ENCODE measurements at places on chromosomes 2 and 18.

DNA sequence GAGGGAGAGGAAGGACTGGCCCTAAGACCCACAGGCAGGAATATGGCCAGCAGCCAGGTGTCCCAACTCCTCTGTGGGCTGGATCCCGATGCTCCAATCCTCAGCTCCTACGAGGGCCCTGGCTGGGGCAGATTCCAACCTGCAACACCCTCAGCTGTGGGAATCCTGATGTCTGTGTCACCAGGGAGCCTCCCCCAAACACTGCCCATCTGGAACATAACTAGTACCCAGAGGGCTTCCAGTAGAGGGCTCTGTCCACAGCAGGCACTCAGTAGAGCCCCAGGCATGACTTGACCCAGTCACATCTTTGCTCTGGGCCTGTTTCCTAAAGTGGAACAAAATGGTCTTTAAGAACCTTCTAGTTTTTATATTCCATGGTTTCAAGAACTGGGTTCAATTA, 20.6 kb upstream of the LOXHD1 start:
- no peak for DNase-seq
- no peak overlapping the region for H3K4me3 ChIP-seq
- peaks cover 16% of the 10 kb centered on the region for H3K27me3 ChIP-seq
- no peak overlapping the region for H3K27ac ChIP-seq
- H3K36me3 ChIP-seq, result no peaks in the 10 kb centered on the region

GRCh38 chr2:106192752-106193689, 1.1 kb downstream of the UXS1 start:
- peaks cover 58% of the 10 kb centered on the region for H3K4me1 ChIP-seq
- peaks cover 39% of the 10 kb centered on the region for H3K36me3 ChIP-seq
- H3K27me3 ChIP-seq, result no peaks in the 10 kb centered on the region
- peak overlapping the region; percentile 88 for H3K4me3 ChIP-seq
- peak overlapping the region; percentile 92 for H3K27ac ChIP-seq

GRCh38 chr2:216312441-216312840, 59.8 kb downstream of the MARCHF4 start:
- no peaks in the 10 kb centered on the region for H3K27me3 ChIP-seq
- H3K4me3 ChIP-seq, result no peak overlapping the region
- DNase-seq, result no peak
- no peaks in the 10 kb centered on the region for H3K4me1 ChIP-seq
- no peak overlapping the region for H3K27ac ChIP-seq

GRCh38 chr2:165827016-165827920, 33.2 kb upstream of the GALNT3 start:
- no peak overlapping the region for H3K4me3 ChIP-seq
- DNase-seq, result no peak
- peaks cover 7% of the 10 kb centered on the region for H3K27me3 ChIP-seq
- no peaks in the 10 kb centered on the region for H3K4me1 ChIP-seq
- no peaks in the 10 kb centered on the region for H3K36me3 ChIP-seq

GRCh38 chr2:171592036-171592555, 69.8 kb downstream of the CYBRD1 start:
- H3K4me1 ChIP-seq, result no peaks in the 10 kb centered on the region
- no peaks in the 10 kb centered on the region for H3K36me3 ChIP-seq
- no peak overlapping the region for H3K27ac ChIP-seq

DNA sequence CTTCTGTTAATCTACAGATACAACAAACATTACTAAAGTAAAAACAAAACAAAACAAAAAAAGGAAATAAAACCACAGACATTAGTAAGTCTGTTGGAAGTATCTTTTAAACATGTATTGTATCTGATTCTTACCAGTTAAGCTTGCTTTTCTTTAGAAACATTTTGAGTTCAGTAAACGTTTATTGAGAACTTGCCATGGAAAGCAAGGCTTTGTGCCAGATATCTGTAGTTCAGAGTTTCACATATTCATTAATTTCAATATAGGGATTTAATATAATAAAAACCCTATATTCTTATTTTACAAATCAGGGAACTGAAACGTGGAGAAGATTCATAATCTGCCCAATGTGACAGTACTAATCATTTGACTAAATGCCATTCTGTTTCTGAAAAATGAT, 1101.0 kb upstream of the GYPC start:
- H3K27ac ChIP-seq, result no peak overlapping the region
- no peak overlapping the region for H3K4me3 ChIP-seq
- H3K36me3 ChIP-seq, result no peaks in the 10 kb centered on the region
- H3K4me1 ChIP-seq, result no peaks in the 10 kb centered on the region
- no peaks in the 10 kb centered on the region for H3K27me3 ChIP-seq

- no peak overlapping the region for H3K4me3 ChIP-seq
- no peaks in the 10 kb centered on the region for H3K4me1 ChIP-seq
- no peak for DNase-seq
- H3K36me3 ChIP-seq, result no peaks in the 10 kb centered on the region
- no peaks in the 10 kb centered on the region for H3K27me3 ChIP-seq
These were observed 163.3 kb downstream of the LRRC30 start for GRCh38 chr18:7394050-7394659.

DNA sequence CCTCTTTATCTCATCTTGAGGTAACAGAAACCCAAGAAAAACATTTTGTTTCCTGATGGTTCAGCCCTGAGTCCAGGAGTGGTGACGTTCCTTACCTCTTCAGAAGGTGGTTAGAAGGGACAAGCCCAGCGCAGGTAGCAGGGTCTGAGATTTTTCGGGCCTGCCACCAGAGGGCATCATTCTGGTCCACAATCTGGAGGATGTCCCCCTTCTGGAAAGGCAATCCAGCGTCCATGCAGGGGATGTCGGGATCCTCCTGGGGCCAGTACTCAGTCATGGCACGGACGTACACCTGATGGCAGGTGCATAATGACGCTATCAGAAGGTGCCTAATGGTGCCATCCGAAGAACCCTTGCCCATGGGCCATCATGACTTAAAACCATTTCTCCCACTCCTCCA, 17.7 kb downstream of the MPP4 start:
- no peaks in the 10 kb centered on the region for H3K36me3 ChIP-seq
- H3K27ac ChIP-seq, result no peak overlapping the region
- no peak for DNase-seq
- H3K4me3 ChIP-seq, result no peak overlapping the region
- H3K27me3 ChIP-seq, result peaks cover 10% of the 10 kb centered on the region

DNA sequence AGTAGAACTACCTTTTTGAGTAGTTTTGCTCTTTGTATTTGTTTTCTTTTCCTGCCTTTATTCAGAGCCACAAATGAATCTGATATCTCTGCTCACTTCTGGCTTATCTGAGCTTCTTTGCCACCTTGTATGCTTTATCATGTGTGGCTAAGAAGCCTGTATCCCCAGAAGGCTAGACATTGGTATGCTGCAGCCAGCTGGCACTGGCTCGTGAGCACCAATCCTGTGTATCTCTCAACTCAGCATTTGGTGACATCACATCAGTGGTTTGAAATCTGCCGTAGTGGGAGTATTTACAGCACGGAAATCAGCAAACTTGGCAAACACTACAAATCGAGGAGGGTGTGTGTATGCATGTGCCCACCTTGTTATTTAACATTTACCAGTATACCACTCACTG, 183.7 kb upstream of the LHCGR start:
- H3K36me3 ChIP-seq, result no peaks in the 10 kb centered on the region
- H3K4me1 ChIP-seq, result no peaks in the 10 kb centered on the region
- H3K4me3 ChIP-seq, result no peak overlapping the region
- H3K27ac ChIP-seq, result no peak overlapping the region

DNA sequence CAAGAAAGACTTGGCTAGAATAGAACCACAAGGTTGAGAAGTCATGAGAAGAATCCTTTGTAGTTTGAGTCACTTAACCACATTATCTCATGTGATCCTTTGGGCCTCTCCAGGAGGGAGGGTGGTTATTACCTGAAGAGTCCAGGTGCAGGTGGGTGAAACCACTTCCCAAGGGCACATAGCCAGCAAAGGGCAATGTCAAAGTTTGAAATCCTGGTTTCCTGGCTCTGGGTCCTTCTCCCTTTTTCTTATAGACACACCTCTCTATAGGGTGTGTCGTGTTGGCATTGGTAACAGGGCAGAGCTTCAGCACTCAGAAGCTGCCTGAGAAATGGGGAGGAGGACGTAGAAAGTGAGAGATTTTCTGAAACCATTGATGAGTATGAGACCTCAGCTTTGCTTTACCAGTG, 137.9 kb downstream of the MGAT5 start:
- no peak overlapping the region for H3K27ac ChIP-seq
- peaks cover 36% of the 10 kb centered on the region for H3K36me3 ChIP-seq
- H3K4me1 ChIP-seq, result peaks cover 33% of the 10 kb centered on the region
- H3K27me3 ChIP-seq, result no peaks in the 10 kb centered on the region

GRCh38 chr2:40169430-40169829, 282.5 kb downstream of the SLC8A1 start:
- H3K4me3 ChIP-seq, result no peak overlapping the region
- no peaks in the 10 kb centered on the region for H3K4me1 ChIP-seq
- no peak overlapping the region for H3K27ac ChIP-seq
- no peaks in the 10 kb centered on the region for H3K36me3 ChIP-seq
- DNase-seq, result no peak
- no peaks in the 10 kb centered on the region for H3K27me3 ChIP-seq

GRCh38 chr2:168666339-168666738, 136.1 kb upstream of the NOSTRIN start:
- peaks cover 43% of the 10 kb centered on the region for H3K4me1 ChIP-seq
- peaks cover 5% of the 10 kb centered on the region for H3K36me3 ChIP-seq
- no peak overlapping the region for H3K4me3 ChIP-seq

DNA sequence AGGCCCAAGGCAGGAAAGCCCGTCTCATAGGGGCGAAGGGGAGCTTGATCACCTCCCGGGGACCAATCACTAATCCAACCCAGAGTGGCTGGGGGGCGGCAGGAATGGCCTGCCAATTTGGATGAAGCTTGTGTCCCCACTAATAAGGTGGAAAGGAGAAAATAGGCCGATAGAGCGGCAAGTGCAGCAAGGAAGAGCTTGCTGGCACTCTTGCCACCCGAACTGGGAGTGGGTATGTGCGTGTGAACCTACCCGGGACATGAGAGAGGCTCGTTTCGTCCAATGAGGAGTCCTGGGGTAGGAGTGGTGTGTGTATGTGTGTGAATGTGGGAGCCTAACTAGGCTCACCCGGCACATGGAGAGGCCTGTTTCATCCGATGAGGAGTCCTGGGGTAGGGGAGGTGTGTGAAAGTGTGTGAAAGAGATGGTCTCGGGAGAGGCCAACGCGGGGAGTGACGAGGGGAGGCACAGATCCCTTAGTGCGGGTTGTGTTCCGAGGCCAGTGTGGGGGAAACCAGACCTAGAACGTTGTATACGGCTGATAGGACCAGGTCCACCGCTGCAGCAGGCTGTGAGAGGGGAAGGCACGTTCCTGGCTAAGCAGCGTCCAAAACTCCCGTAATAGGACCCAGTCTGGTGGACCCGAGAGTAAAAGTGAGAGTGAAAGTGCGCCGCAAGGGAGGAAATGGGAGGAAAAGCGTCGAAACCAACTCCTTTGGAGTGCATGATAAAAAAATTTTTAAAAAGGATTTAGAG, 47.1 kb upstream of the SELENOI start:
- H3K4me3 ChIP-seq, result no peak overlapping the region
- no peaks in the 10 kb centered on the region for H3K36me3 ChIP-seq
- H3K27me3 ChIP-seq, result no peaks in the 10 kb centered on the region

DNA sequence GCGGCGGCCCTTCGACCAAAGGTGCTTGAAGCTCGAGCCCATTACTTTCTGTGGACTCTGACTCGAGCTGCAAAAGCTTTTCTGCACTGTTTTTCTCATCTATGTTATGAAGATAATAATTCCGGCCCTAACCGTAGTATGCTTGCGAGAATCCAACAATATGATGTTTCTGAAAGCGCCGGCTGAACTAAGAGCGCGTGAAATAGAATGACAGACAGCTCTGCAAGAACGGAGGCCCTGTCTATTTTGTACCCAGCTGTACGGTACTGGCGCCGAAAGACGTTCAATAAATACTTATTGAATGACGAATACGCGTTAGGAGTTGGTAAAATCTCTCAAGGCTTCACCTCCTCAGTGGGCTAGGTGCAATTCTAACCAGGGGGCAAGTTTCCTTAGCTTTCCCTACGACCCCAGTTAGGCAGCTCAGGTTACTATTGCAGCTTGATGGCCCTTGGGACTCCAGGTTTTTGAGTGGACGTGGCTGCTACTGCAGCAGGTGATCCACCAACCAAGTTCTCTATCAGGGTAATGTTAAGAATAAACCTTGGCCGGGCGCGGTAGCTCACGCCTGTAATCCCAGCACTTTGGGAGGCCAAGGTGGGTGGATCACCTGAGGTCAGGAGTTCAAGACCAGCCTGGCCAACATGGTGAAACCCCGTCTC, 570 bp downstream of the SCRN3 start:
- peaks cover 43% of the 10 kb centered on the region for H3K36me3 ChIP-seq
- peaks cover 48% of the 10 kb centered on the region for H3K4me1 ChIP-seq
- DNase-seq, result no peak
- no peaks in the 10 kb centered on the region for H3K27me3 ChIP-seq
- peak overlapping the region; percentile 99 for H3K4me3 ChIP-seq

DNA sequence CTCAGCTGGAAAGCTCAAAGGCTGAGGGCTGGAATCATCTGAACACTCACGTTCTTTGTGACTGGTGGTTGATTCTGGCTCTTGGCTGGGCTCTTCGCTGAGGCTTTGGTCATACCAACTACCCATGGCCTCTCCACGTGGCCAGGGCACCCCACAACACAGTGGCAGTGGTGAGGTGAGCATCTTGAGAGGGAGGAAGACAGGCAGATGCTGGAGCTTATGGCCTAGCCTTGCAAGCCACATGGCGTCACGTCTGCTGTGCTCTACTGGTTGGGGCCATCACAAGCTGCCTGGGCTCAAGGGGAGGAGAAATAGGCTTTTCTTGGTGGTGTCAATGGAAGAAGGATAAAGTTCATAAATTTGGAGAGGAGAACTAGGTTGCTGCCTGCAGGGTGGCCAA, 19.6 kb downstream of the LPIN1 start:
- H3K36me3 ChIP-seq, result peaks cover 89% of the 10 kb centered on the region
- no peaks in the 10 kb centered on the region for H3K27me3 ChIP-seq
- DNase-seq, result no peak
- H3K27ac ChIP-seq, result peak overlapping the region; percentile 32

DNA sequence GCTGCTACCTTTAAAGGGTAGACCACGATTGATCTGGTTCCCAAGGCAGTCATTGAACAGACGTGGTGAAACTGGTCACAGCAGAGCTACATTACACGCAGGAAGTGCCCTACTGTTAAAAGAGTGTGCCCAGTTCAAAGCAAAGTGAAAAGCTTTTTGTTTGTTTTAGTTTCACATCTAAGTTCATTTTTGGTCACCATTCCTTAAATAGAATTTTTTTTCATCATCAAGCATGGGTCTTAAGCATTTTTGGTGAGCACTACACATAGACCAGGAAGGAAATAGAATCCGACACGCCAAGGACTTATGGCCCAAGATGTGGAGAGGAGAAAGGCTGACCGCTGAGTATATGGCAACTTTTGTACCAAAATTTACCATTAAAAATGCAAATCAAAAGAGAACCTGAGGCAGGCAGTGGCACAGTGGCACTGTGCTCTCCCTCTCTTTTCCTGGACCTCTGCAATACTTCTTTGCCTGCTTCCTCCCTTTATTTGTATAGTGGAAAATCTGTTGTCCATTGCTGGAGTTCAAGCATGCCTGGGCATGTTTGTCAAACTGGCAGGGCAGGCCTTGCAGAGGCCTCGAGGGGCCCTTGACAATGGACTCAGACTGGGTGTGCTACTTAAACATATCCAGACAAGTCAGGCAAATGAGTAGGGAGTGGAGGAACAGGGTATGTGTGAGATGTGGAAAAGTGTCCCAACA, 42.6 kb upstream of the HNRNPA3 start:
- no peak for DNase-seq
- H3K27me3 ChIP-seq, result no peaks in the 10 kb centered on the region
- H3K4me3 ChIP-seq, result no peak overlapping the region
- H3K27ac ChIP-seq, result no peak overlapping the region
